ENCODE measurements at places on chromosomes 12 and 14.
A peak's percentile ranks its signal among the peaks of the same experiment; 100 is the strongest.

GRCh38 chr12:131682510-131682895 is 28.4 kb upstream of the SFSWAP start:
- DNase-seq, result no peak

- DNase-seq, result no peak
These were observed 104.0 kb downstream of the GPR135 start for GRCh38 chr14:59360923-59361794.

DNA sequence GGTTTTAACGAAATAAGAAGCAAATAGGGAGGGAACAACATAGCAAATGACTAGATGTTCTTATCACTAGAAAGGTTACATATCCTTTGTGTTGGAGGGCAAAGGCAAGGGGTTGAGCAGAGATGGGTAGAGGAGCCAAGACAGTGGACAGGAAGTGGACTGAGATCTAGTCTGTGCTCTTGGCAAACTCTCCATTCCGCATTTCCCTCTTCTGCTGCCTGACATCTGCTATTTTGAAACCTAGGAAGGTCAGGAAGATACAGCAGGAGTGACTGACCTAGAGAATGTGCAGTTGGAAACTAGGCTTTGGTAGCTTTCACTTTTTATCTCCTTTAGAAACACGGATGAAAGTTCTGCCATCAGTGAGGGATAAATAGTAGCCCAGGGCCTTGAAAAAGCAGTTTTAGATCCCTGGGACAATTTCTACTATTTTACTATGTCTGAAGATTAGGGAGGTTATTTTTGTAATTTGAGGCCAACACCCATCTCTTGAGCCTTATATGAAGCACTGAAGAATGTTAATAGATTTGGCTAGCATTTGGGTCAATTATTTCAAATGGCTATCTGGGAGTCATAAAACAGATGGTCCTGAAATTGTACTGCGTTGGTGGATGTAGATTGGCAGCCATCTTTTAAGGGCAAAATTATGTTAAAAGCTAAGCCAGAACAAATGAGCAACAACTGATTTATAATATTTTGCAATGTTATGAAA is 410.3 kb downstream of the PCNX1 start:
- DNase-seq, result no peak

DNA sequence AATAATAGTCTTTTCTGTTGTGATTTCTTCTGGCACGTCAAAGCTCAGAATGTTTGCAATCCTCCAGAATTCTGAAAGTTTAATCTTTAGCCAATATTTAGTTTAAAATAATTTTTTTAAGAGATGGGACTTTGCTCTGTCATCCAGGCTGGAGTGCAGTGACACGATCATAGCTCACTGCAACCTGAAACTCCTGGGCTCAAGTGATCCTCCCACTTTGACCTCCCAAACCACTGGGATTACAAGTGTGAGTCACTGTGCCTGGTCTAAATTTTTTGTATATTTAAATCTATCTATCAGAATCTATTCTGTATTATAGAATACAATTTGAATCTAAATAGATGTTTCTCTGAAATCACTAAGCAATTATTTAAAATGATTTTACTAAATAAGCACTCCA is 572.7 kb downstream of the VRK1 start:
- DNase-seq, result no peak

GRCh38 chr12:118332511-118332910 is 40.2 kb downstream of the TAOK3 start:
- no peak for DNase-seq

GRCh38 chr12:100555722-100556121 is 17.8 kb upstream of the GAS2L3 start:
- peak; percentile 9 for DNase-seq

GRCh38 chr12:52708010-52708409 is 4.7 kb upstream of the KRT77 start:
- no peak for DNase-seq

GRCh38 chr12:114381177-114381576 is 24.8 kb downstream of the TBX5 start:
- no peak for DNase-seq

DNA sequence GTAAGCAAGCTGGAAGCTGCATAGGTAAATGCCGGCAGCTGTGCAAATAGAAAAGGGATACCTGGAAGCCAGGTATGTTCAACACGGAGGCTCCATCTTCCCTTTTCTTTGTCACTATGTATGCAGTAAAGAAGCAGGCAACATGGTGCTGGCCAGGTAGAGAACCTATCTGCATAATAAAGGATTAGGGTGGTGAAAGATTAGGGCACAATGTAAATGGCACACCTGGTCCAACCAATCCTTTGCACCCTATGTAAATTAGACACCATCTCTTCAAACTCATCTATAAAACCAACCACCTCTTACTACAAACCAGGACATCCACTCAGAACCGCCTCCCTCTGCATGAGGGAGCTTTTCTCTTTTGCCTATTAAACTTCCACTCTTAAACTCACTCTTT is 32.3 kb downstream of the RPS29 start:
- no peak for DNase-seq

Measured in AG08396 (cell line).